ENCODE measurements at places on chromosomes 1 and 21.
A peak's percentile ranks its signal among the peaks of the same experiment; 100 is the strongest.

- DNase-seq: no peak
Observed at GRCh38 chr1:21048462-21048861, 128.2 kb downstream of the EIF4G3 start.

DNA sequence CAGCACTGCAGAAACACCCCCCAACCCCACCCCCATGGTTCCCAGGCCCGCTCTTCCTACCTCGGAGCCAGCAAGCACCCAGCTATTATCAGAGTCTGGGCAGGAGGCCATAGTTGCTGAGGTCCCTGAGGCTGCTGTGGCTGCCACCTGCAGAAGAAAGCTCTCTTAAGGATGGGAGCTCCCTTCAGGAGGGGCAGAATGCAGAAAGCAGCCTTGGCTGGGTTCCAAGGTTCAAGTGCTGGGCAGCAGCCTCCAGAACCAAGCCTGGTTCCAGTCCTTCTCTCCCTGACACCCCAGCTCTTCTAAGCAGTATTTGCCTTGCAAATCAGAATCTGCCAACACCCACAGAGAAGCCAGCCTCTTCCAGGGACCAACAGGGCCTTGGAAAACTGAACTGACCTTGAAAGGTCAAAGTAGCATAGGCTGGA lies 2.3 kb downstream of the PBXIP1 start:
- no peak for DNase-seq

GRCh38 chr1:162629077-162629627 lies 3.1 kb upstream of the DDR2 start:
- DNase-seq: no peak

GRCh38 chr1:49597436-49597835 lies 426.3 kb downstream of the AGBL4 start:
- DNase-seq: no peak

DNA sequence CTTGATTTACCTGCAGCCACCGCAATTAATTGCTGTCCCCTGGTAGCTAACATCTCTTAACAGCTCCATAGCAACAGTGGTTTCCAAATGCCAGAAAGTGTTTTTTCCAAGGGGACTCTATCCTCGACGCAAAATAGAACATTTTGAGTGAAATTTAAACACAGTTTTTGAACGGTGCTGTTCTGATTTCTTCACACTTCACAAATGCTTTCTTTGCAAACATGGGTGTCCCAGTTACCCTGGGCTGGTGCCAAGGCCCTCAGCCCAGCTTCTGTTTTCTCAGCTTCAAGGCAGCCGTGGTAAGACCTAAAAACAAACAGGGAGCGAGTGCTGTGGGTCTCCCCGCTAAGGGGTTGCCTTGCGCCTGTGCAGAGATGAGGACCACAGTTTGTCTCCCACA lies 147.3 kb upstream of the VAMP3 start:
- no peak for DNase-seq

DNA sequence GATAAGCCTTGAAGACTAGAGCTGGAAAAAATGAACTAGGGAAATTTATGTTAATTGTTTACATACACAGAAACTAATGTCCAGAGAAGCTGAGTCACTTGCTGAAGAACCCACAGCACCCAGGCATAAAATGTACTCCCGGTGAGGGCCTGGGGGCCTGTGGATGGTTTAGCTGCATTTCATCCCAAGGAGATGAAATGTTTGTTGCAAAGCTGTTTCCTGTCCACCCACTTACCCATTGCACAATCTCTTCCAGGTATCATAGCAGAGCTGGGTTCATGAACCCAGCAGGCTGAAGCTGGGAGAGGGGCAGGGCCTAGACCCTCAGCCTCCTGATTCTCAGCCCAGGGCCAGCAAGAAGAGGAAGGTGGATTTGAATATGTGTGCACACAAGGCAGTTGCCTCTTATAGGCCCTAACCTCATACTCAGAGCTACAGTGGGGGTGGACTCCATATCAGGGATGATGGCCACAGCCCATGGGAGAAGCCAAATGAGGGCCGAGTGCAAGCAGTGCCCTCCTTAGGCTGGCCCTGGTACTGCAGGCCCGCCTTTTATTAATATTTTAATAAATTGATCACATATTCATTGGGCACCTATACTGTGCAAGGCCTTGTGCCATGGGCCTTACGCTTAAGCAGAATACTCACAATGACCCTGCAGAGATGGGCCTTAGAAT lies 110.8 kb downstream of the LACTBL1 start:
- no peak for DNase-seq

DNA sequence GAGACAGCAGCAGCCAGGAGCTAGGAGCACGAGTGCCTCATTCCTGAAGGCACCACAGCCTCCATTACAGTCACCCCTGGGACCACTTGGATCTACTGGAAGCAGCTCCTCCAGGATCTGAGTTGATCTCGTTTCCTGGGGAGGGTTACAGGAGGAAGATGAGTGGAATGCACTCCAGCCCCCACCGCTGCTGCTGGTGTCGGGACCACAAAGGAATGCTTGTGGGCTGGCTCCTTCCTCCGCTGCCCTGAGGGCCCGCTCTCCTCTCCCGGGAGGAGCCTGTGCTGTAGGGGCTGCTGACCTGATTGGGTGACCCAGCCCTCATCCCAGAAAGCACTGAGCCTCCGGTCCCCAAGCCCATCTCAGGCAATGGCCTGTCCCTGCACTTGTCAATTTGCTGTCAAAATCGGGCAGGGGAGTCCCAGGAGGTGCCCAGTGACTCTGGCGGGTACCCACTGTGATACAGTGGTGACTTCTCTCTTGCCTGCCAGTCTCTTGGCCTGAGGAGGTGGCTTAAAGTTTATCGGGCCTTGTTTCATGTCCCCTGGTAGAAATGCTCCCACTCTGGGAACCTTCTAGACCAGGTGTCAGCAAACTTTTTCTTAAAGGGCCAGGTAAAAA lies 23.1 kb downstream of the IL10RB start:
- no peak for DNase-seq

DNA sequence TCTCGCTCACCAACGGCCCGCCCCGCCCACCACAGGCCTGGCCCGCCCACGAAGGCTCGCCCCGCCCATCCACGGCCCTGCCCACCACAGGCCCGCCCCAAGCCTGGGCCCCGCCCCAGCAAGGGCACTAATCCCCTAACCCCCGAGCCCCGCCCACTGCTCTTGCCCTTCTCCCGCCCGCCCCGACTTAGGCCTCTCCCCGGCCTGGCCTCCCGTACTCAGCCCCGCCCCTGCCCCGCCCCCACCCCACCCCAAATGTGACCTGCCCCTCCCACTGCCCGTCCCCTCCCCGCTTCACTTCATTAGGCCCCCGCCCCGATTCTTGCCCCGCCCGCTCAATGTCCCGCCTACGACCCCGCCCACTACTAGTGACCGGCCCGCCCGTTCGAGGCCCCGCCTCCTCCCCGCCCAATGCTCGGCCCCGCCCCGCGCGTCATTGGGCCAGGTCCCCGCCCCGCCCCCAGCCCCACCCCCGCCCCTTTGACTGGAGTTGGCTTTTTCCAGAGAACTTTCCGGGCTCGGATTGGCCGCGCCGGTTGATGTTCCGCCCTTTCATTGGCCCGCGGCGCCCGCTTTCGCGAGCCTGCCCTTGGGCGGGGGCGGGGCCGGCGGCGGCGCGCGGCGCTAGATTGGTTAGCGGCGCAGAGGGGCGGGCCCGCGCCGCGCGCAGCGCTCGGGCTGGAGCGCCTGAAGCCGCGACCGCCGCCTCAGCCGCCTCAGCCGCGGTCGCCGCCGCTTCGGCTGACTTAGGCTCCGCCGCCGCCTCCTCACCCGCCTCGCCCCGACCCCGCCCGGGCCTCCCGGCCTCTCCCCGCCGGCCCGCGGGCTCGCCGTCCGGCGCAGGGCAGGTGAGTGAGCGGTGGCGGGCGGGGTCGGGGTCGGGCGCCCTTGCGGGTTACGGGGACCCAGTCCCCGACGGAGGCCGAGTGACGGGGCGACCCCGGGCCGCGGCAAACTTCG lies at the start of gene PCBP3:
Gene PCBP3 (plus strand): TSS at position 705 of the 960 bp plus-strand sequence. CDS start 206,361 bp downstream, outside the sequence.
- DNase-seq: peak; percentile 97

DNA sequence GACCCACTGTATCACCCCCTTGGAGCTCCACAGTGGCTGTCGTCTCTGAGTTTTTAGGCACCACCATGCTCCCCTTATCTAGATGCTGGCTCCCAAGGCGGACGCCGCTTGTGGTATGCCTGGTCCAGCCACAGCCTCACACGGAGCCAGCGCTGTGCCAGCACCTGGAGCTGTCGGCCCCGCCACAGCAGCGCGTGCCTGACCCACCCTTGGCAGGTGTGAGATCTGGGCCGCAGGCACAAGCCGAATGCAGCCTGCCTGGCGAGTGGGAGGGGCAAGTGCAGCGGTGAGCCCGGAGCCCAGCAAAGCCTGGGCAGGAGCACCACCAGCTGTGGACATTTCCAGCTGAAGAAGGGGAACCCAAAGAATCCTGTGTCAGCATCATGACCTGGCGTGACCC lies 91.9 kb upstream of the BACE2 start:
- DNase-seq: no peak

GRCh38 chr1:175841738-175842187 lies 98.4 kb upstream of the TNR start:
- DNase-seq: no peak

- no peak for DNase-seq
Observed at GRCh38 chr1:208709981-208710380, 465.8 kb upstream of the PLXNA2 start.

- DNase-seq: no peak
Observed at GRCh38 chr1:32399843-32400242, 5.6 kb upstream of the BSDC1 start.

GRCh38 chr1:23149114-23149513 lies 19.5 kb downstream of the LUZP1 start:
- DNase-seq: no peak

DNA sequence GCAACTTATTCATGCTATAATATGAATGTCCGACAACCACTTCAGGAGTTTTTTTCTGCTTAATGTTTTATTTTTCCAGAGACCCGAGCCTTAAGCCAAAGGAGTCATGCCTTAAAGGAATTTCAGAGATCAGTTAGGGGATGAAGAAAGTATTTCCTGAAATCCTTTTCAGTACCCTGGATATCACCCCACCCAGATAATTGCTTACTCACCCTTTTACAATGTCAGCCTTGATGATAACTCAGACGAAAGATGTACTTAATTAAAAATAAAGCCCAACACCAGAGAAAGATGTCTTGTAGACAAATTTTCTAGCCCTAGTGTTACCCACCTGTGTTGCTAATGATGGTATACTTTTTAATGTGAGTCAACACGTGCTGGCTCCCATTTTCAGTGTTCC lies 124.1 kb downstream of the XCL2 start:
- no peak for DNase-seq

GRCh38 chr1:95889400-95889799 lies 655.4 kb downstream of the RWDD3 start:
- DNase-seq: no peak

DNA sequence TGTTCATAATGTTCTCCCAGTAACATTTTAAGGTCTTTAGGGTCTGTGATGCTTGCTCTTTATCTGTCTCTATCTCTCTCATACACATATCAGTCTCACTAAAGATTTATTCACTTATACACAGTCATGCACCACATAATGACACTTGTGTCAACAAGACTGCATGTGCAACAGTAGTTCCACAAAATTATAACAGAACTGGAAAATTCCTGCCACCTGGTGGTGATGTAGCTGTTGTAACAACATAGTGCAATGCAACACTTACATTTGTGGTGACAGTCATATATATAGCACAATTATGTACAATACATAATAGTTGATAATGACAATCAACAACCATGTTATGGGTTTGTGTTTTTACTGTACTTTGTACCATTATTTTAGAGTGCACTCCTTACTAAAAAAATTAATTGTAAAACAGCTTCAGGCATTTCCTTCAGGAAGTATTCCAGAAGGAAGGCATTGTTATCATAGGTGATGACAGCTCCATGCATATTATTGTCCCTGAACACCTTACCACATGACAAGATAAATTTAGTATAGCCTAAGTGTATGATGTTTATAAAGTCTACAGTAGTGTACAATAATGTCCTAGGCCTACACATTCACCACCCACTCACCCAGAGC lies 8.1 kb downstream of the TDRD5 start:
- DNase-seq: no peak

DNA sequence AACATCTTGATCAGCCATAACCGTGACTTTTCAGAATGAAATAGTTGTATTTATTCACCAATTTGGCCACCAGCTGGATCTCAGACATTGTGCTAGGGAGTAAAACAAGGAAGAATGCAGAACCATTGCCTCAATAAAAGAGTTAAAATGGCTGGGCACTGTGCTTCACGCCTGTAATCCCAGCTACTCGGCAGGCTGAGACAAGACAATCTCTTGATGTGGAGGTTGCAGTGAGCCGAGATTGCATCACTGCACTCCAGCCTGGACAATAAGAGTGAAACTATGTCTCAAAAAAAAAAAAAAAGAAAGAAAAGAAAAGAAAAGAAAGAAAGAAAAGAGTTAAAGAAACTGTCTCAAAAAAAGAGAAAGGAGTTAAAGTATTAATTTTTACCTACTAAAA lies 199.5 kb downstream of the TPR start:
- no peak for DNase-seq

DNA sequence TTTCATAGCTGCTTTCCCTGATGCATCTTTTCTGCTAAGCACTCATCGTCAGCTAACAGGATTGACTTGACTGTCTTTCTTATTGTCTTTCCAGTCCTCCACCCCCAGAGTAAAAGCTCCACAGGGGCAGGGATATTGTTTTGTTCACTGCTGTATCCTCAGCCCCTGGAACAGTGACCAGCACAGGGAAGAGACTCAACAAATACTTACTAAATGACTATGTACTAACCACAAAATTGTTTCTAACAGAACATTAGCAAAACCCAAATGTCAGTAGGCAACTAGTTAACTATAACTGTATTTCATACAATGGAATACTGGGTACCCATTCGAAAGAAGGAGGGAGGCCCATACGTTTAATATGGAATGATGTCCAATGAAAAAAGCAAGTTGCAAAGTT lies 53.0 kb downstream of the BCAR3 start:
- DNase-seq: no peak

- DNase-seq: no peak
Observed at GRCh38 chr1:219988387-219988786, 57.9 kb downstream of the EPRS1 start.

- no peak for DNase-seq
Observed at GRCh38 chr21:33393348-33393747, 9.9 kb upstream of the IFNGR2 start.

- no peak for DNase-seq
Observed at GRCh38 chr1:202976633-202977032, 9.6 kb upstream of the CYB5R1 start.
